ENCODE measurements at places on chromosomes 4 and X.

DNA sequence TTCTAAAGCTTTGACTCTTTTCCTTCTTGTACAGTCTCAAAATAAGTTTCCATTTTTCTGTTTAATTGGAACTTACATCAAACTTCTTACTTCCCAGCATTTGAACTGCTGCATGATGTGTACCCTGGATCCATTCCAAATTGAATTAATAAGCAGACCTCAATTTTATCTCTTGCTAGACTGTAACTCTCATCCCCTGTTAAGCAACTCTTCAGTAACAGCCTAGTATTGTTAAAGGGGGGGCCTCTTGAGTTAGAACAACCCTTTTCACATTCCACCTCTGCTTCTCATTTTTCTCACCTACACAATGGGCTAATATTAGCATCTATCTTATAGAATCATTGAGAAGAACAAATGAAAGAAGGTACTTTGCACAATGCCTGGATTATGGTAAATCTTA is 169.4 kb downstream of the IL1RAPL1 start:
- no peak for DNase-seq

- no peak for DNase-seq
Measured at GRCh38 chrX:26822448-26822847, 606.5 kb downstream of the MAGEB5 start.

DNA sequence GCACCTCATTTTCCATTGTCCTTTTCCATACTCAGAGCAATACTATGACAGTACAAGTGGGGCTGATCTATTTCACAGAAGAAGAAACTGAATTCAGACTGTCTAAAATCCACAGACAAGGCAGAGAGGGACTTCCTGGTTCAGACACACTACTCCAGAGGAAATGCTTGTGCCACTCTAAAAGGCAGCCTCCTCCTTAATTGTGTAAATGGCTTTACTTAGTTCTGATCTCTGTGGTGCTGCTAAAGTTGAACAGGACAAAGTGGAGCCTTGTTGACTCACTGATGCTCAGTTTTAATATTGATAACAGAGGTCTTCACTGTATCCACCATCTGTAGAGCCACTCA is 122.4 kb downstream of the KIT start:
- DNase-seq: no peak

- no peak for DNase-seq
Measured at GRCh38 chrX:68652326-68653170, 5.1 kb downstream of the STARD8 start.
